ENCODE measurements at places on chromosomes 1 and 21.

DNA sequence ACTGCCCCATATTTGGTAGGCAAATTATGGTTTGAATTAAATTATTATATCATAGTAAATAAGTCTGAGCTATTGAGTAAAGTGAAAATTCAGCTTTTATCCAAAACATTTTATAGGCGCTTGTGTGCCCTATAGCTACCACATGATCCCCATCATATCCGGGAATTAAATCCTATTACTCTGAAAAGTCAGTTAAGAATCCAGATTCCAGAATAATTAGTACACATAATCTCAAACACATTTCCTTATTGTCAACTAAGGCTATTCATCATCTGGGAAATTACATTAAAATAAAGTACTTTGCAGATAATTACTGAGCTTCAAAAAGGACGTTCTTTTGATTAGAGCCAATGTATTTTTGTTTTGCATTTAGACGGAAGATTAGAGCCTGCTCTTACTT is 72.3 kb downstream of the CTH start:
- DNase-seq: no peak

DNA sequence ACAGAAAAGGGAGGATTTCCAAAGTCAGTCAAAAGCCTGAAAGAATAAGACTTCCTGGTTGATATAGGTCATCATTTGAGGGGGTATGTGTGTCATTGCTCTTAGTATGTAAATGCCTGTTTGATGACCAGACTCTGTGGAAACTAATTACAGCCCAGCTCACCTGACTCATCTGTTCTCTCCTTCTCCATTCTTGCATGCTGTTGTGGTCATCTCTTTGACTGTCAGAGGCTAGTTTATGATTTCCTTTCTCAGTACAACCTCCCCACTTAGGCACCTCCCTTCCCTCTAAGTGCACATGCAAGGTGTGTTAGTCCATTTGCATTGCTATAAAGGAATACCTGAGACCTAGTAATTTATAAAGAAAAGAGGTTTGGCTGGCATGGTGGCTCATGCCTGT is 2.4 kb upstream of the C1orf116 start:
- DNase-seq: no peak

GRCh38 chr21:14900058-14900457 is 164.7 kb downstream of the NRIP1 start:
- DNase-seq: no peak

DNA sequence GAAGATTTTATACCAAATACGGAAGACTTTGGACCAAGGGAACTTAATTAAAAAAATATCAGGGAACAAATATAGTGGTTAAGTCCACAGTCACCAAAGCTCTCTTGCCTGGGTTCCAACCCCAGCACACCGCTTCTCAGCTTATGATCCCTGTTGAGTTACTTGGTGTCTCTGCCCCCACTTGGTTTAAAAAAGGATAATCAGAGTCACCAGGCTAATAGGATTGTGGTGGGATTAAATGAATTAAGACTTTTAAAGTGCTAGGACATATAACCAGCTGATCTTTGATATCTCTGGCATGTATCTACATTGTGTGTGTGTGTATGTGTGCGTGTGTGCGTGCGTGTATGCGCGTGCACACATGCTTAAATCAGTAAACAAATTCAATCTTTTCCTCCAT is 474.7 kb upstream of the DAB1 start:
- no peak for DNase-seq

GRCh38 chr1:12619792-12620487 is 1.9 kb upstream of the DHRS3 start:
- DNase-seq: peak; percentile 93
